ENCODE measurements at places on chromosomes 3 and 15. TPM values are rescaled to one million over a fixed set of nuclear protein-coding genes. Genes with fewer than 3 reads are reported as not detected.

The NPAP1 gene
- 0.74 TPM for polyA plus RNA-seq

The STRIT1 gene
- polyA plus RNA-seq, result not detected

The SEMA6D gene
- polyA plus RNA-seq, result 48.2 TPM

The CD200R1 gene
- polyA plus RNA-seq, result 3.5 TPM

The DPPA4 gene
- 2.1 TPM for polyA plus RNA-seq

The ZNF197 gene
- 37.0 TPM for polyA plus RNA-seq

The AHSG gene
- polyA plus RNA-seq, result not detected

The NCKIPSD gene
- polyA plus RNA-seq, result 16.5 TPM

The VEPH1 gene
- 44.1 TPM for polyA plus RNA-seq

The RLBP1 gene
- polyA plus RNA-seq, result not detected

The ZBED2 gene
- 0.20 TPM for polyA plus RNA-seq

The TMCO5A gene
- not detected for polyA plus RNA-seq

The CFAP100 gene
- polyA plus RNA-seq, result 5.0 TPM

The SLITRK3 gene
- polyA plus RNA-seq, result not detected
